ENCODE measurements at places on chromosomes 2 and 18.

DNA sequence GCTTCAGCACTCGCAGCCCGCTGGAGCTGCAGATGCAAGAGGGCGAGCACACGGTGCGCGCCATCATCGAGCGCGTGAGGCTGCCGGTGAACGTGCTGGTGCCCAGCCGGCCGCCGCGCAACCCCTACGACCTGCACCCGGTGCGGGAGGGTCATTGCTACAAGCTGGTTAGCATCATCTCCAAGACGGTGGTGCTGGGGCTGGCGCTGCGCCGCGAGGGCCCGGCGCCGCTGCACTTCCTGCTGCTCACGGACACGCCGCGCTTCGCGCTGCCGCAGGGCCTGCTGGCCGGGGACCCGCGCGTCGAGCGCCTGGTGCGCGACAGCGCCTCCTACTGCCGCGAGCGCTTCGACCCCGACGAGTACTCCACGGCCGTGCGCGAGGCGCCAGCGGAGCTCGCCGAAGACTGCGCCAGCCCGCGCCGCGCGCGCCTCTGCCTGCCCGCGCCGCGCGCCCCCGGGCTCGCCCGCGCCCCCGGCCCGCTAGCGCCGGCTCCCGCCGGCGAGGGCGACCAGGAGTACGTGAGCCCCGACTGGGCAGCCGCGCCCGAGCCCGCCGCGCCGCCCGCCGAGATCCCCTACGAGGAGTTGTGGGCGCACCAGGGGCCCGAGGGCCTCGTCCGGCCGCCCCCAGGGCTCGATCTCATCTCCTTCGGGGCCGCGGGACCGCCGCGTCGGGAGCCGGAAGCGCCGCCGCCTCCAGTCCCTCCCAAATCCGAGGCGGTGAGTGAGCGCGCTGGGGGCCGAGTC lies 11.8 kb downstream of the GAREM2 start:
- peak; percentile 71 for DNase-seq

GRCh38 chr18:50397023-50397422 lies 22.2 kb downstream of the SKA1 start:
- no peak for DNase-seq

DNA sequence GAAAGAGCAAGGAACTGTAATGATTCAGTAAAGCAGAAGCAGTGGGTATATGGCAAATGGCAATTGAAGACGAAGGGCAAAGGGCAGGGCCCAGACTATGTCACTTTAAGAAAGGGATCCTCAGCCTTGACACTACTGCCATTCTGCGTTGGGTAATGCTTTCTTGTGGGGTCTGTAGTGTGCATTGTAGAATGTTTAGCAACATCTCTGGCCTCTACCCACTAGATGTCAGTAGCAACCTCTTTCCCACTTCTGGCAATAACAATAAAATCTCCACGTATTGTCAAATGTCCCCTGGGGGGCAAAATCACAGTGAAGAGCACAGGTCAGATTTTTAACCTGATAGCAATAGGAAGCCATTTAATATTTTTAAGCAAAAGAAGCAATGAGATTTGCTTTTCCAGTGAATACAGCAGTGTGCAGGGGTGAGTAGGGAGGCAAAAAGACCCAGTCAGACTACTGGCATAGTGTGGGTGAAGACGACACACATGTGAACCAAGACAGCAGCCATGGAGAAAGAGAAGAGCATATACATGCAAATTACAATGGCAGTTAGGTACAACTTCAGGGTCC lies 209.5 kb downstream of the DYM start:
- DNase-seq: peak; percentile 25

- no peak for DNase-seq
Measured at GRCh38 chr18:36199691-36200295, 12.5 kb downstream of the MOCOS start.

- no peak for DNase-seq
Measured at GRCh38 chr18:74131124-74131523, 16.5 kb downstream of the FBXO15 start.

- no peak for DNase-seq
Measured at GRCh38 chr2:98395977-98396376, 48.7 kb upstream of the INPP4A start.

DNA sequence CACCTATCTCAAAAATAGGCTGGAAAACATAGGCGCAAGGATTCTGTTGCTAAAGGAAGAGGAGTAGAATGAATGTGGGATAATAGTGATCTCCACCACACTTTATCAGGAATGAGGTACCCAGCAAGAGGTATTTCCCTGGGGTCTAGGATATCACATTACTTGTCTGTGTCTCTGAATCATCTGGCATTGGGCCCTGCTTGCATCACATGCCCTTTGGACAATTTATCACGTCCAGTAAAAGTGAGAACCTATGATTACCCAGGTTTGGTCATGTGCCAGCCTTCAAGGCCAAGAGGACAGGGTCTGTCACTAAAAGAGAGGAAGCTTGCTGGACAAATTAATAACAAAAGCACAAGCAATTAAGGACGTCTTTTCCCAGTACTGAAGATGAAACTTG lies 11.4 kb upstream of the TRAPPC8 start:
- no peak for DNase-seq

DNA sequence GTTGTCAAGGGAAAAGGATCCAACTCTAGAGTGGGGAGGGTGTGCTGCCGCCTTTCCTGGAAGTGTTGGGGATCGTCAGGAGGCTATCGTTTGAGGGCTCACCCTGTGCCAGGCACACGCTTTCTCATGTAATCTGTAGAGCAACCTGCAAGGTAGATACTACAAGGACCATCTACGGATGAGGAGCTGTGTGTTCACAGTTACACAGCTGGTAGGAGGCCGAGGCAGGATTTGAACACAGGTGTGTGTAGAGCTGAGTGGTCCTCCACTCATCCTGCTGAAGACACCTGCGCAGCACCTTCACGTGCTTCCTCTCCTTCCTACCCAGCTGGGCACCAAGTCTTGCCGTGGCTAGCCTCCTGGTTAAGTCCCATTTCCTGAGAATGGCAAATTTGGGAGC lies 68.3 kb downstream of the MARCO start:
- DNase-seq: no peak

DNA sequence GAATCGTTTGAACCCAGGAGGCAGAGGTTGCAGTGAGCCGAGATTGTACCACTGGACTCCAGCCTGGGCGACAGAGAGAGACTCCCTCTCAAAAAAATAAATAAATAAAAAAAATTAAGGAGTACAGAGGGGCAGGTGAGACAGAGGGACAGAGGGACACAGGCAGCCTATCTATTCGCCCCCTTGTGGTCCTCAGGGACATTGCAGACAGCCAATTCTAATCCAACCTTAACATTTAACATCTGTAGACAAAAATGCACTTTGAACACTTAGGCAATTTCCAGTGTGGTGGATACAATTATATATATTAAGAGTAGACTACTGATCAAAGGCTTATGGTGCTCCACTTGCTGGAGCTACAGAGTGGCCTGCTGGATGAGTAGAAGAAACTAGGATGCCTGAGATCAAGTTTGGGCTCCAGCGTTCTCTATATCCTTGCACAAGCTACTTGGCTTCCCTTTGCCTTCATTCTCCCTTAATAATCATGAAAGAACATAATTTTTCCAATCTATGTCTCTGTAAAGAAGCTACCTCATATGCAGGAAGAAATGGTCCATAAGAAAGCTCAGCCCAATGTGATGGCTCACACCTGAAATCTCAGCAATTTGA lies 8.2 kb upstream of the SMARCAL1 start:
- DNase-seq: peak; percentile 52

DNA sequence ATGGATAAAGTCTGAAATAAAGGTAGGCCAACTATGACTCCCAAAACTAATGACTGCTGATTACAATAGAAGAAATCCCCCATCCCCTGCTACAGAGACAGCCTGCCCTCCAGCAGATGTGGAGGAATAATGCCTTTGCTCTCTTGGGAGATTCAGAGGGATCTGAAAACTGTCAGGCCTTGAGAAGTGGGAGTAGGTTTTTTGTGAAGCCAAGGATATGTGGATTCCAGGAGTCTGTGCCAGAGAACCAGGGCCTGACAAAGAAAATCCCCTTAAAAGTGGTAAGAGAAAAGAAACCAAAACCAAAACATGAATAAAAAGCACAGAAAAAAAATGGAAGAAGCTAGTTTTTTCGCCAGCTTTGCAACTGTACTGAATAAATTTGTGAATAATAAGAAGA lies 397.6 kb downstream of the ZNF521 start:
- DNase-seq: no peak

DNA sequence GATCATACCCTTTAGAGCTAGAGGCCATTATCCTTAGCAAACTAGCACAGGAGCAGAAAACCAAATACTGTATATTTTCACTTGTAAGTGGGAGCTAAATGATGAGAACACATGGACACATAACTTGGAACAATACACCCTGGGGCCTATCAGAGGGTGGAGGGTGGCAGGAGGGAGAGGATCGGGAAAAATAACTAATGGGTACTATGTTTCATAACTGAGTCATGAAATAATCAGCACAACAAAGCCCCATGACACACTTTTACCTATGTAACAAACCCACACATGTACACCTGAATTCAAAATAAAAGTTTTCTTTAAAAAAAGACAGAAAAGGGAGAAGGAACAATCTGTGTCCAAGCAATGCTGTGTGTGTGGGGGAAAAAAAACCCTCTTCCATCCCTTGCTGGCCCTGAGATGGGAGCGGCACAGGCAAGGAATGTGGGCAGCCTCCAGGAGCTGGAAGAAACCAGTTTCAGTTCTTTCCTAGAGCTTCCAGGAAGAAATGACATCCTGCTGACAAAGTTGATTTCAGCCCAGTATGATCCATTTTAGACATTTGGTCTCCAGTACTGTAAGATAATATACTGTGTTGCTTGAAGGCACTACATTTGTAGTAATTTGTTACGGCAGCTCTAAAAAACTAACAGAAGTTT lies 458.7 kb upstream of the CNTNAP5 start:
- no peak for DNase-seq

- no peak for DNase-seq
Measured at GRCh38 chr2:182228741-182229140, 198.1 kb downstream of the PDE1A start.

DNA sequence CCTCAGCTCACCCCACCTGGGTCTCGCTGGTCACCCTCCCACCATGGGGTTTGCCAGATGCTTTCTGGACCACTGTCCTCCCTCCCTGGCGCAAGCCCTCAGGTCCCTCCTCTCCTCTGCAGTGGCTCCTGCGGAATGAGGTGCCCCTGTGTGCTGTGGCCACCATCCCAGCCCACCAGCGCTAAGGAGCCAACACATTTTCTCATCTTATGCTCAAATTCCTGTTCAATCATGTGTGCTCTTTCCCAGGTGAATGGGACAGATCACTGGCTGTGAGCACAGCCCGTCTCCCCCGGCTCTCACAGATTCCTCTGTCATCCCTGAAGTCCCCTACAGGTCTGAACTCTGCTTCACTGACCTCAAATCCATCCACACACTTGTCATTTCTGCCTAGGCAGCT lies 15.2 kb upstream of the CCDC74B start:
- DNase-seq: no peak

GRCh38 chr2:203476881-203477280 lies 58.2 kb downstream of the RAPH1 start:
- no peak for DNase-seq

GRCh38 chr2:58515827-58516573 lies 274.9 kb upstream of the FANCL start:
- no peak for DNase-seq
